ENCODE measurements at places on chromosomes 16 and 17.
A peak's percentile ranks its signal among the peaks of the same experiment; 100 is the strongest.

DNA sequence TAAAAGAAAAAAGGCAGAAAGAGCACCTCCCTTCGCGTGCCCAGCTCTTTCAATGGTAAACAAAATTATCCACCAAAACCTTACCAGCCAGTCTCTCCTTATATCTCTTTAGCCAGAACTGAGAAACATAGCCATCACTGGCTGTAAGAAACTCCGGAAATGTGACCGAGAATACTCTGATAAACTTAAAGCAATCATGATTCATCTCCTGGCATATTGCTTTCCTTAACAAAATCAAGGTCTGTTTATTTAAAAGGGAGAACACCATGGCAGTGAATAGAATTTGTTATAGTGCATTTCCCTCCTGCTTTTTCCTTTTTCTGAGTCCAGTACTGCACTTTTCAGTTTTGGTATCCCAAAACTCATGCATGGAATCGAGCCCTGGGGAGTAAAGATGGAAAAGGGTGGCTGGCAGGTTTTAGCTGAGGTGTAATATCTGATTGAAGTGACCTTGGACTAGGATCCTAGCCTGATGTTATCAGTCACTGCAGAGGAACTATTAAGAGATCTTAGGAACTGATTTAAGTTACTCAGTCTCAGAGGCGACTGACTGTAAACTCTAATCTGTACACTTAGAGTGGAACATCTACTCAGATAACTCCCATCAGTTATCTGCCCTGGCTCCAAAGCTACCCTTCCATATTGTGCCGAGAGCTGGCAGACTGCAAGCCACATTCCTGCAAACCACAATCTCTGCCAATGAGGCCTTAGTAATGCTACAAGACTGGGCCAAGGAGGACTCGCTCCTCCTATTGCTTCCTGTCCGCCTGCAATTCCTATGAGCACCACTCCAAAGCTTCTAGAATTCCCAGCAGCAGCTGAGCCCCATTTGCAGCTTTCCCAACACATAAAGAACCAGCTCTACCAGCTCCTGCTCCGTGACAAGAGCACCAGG lies 7.4 kb upstream of the COX10 start:
- DNase-seq, result no peak

- no peak for DNase-seq
Measured at GRCh38 chr17:66517336-66518009, 215.1 kb downstream of the PRKCA start.

DNA sequence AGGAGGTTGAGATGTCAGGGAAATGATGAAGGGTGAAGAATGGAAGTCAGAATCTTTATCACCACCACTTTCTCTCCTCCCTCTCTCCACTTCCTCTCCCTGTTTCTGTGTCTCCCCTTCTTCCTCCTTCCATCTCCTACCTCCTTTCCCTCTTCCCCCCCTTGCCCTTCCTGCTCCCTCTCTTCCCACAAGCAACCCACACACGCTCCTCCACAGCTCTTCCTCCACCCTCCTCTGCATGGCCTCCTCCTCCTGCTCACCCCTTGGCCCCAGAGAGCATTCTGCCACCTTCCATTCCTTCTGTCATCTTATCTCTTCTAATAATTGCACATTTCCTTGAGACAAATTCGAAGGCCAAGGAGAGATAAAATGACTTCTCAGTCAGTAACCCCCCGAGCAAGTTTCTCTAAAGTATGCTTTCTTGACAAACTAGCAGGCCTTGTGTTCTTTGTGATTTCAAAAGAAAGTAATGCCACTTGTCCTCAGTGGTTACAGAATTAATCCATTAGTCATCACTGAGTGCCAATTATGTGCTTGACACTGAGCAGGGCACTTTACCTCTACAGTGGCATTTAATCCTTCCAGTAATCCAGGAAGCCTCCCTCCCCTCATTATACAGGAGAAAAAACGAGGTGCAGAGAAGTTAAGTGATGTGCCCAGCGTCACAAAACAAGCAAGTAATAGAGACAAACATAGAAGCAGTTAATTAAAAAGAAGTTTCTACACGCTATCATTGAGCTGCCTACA lies 72.3 kb upstream of the CCL1 start:
- DNase-seq, result no peak

DNA sequence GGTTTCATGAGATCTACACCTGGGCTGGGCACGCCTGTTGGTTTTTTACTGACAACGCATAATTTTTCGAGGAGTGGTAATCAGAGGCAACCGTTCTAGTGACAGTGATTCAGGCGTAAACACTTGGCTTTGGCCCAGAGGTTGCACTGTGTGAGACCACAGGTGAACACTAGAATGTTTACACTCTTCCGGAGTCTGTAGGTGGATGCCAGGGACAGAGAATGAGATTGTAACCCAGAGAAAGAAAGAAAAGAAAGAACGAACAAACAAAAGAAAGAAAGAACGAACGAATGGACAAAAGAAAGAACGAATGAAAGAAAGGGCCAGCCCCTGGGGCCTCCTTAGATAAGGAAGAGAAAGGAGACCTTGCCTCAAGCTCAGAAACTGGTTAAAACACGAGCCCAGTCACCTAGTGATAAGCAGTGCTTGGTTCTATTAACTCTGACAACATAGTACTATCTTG lies 113.2 kb downstream of the PRKCB start:
- peak; percentile 24 for DNase-seq

- no peak for DNase-seq
Measured at GRCh38 chr17:6186998-6187397, 116.8 kb downstream of the WSCD1 start.

- no peak for DNase-seq
Measured at GRCh38 chr17:4854111-4854681, 21.1 kb downstream of the MINK1 start.

DNA sequence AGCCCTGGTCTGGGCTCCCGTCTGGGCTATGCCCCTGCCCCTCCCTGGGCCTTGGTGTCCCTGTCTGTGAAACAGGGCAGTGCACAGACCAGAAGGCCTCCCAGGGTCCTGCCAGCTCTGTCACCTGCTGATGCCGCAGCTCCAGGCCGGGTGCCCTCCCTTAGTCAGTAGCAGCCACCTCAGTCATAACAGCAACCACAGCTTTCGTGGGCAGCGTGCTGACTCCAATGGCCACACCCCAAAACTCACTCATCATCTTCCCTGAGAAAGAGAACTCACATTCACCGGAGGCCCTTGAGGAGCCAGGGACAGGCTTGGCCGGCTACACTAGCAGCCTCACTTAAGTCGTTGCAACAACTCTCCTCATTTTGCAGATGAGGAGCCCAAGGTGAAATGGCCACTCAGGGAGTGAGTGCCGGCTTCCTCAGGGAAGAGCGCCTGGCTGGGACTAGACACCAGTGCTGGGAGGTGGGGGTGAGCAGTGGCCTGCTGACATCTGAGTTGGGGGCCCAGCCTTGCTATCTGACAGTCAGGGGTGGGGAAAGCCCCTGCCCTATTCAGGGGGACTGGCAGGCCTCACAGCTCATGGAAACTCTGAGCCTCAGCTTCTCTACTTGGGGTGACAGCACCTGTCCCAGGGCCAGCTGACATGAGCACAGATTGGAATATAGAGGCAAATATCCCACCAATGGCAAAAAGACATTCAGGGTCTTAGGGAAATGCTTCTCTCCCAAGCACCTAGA lies 22.6 kb downstream of the SLC5A10 start:
- no peak for DNase-seq

DNA sequence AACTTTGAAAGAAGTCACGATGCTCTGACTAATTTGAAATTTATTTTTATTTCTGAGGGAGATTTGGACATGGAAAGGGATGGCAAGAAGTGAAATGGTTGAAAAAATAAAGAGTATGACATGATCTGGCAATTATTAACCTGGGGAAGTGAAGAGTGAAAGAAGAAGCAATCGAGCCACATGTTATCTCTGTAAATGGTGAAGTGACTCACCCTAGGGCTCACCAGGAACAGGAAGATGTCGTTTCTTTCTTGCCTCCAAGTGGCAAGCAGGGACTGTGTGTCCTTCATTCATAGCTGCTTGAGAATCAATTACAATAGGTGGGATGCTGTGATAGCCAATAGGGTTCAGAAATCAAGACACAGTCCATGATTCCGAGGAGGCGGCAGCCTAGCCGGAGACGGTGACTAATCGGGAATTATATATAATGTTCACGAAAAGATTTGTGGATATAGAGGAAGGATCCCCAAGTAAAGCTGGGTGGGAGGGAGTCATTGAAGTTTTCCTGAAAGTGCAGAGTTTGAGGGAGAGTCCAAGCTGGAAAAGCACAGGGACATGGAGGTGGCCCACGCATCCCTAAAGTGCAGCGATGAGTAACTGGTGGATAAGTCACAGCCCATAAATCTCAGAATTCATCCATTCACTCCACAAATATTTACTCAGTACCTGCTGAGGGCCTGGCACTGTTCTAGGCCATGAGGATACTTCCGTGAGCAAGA lies 18.2 kb upstream of the KRT20 start:
- no peak for DNase-seq

DNA sequence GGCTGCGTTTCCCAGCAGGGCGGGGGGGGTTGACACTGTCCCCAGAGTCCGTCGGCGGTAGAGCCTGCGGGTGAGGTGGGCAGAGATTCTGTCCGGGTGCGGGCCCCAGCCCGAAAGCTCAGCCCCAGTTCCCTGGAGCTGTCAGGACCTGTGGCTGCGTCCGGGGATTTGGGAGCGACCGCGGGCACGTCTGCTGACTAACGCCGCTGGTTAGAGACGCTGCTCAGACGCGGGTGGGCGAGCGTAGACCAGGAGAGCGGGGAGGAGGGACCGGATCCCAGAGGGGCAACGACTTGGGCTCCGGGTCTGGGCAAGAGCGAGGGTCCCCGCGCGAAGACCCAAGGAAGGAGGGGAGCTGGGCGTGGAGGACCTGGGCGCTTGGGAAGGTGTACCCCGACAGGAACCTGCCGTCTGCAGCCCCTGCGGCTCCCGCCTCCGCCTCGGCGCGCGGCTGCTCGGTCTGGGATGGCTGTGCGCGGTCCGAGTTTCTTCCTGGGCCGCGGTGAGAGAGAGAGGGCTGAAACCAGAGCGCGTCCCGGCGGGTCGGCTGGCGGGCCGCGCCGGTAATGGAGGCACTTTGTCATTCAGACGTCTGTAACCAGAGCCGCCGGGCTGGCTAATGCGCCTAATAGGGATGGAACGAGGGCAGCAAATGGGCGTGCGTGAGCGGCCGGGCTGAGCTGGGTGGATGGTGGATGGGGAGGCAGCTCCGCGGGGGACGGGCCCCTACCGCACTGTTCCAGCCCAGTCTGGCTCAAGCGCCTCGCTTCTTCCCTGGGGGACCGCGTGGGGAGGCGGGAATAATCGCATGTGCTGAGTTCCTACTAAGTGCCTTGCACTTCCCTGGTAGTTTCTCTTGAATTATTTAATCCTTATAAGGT lies 2.3 kb downstream of the NGFR start:
- DNase-seq, result no peak

DNA sequence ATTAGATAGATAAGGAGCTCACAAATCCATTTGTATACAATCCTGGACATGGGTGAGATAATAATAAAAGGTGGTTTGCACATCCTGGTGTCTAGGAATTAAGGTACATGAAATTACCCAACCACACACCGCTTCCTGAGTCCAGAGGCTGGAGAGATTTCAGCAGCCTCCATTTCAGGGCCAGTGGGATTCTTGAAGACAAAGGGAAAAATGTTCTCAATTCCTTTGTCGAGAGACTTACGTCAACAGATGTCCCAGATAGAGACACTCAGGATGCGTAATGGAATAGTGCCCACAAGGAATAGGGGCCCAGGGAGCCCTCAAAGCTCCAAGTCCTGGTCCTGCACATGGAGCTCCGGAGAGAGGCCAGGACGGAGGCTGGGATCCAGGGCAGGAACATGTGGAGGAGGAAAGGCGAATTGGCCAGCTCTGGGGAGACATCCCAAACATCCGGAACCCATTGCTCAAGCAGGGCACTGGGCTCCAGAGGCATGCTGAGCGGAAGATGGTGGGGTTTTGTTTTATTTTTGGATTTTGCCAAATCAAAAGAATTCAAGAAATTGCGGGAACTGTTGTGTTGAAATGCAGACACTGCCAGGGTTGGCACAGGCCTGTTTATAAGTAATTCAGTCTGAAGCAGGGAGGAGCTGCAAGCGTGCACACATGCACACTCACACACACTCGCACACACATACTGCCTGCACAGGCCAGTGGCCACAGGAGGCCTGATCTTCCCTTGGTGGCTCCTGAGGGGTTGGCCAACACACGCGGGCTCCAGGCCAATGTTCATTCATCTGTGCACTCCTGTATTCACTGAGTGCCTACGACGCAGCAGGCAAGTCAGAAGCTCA lies 97.2 kb downstream of the NOG start:
- no peak for DNase-seq

GRCh38 chr16:27269300-27270150 lies 953 bp upstream of the NSMCE1 start:
- DNase-seq, result no peak

GRCh38 chr17:40551091-40551878 lies 14.0 kb downstream of the CCR7 start:
- DNase-seq, result no peak

DNA sequence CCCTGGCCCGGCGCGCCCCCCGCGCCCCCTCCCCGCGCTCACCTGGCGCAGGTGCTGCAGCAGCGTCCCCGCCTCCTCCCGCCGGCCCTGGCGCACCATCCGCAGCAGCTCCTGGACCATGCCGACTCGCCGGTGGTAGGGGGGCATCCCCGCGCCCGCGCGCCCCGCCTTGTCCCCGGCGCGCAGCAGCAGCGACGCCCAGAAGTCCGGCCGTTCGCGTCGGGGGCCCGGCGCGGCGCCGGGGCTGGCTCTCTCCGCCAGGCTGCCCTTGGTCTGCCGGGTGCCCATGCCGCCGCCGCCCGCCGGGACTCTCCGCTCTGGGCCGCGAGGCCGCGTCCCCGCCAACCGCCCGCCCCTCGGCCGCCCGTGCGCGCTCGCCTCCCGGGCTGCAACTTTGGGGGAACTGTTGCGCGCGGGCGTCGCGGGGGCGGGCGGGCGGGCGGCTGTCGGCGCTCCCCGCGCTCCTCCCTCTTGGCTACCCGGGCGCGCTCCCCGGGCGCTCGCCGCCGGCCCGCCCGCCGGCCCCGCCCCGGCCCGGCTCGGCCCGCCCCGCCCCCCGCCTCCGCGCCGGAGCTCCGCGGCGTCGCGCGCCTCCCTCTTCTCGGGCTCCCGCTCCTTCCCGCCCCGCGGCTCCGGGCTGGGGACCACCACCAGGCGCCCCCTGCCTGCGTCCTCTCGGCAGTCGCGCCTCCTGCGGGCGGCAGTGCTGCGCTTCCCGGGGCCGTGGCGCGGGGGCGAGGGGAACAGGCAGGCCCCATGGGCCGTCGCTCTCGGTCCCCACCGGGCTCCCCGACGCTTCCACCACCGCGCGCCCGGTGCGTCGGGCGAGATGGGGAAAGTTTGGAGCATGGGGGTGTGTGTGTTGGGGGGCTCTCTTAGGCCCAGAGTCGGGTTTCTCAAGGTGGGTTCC lies at the start of gene LRRC75A:
LRRC75A (minus strand) TSS at position 491 of the 910 bp plus-strand sequence; CDS start at position 288, 203 bp downstream.
- DNase-seq, result peak; percentile 13

DNA sequence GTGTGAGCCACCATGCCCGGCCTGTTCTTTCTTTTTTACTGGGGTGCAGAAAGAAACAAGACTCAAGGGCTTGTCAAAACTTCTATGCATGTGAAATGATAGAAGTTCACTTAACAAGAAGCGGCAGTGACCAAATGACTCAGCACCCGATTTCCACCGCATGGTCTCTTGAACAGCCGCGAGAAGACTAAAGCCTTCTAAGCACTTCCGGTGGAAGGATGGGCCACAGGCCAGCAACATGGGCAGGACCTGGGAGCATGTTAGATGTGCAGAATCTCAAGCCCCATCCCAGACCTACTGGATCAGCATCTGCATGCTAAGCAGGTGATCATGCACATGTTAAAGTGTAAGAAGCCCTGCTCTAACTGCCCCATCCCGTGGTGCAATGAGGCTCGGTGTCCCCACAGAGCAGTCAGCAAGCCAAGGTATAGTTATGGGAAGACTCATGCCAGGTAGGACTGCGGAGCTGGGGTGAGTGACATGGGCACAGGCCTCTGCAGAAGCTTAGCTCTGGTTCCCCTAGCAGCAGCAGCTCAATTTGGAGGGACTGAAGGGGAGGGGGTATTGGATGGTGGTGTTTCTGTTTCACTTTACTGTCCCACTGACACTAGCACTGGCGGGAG lies 88.5 kb upstream of the HNF1B start:
- DNase-seq, result no peak
